IPS-NIHi11 (cell line): ENCODE measurements at places on chromosomes 1 and 21.

DNA sequence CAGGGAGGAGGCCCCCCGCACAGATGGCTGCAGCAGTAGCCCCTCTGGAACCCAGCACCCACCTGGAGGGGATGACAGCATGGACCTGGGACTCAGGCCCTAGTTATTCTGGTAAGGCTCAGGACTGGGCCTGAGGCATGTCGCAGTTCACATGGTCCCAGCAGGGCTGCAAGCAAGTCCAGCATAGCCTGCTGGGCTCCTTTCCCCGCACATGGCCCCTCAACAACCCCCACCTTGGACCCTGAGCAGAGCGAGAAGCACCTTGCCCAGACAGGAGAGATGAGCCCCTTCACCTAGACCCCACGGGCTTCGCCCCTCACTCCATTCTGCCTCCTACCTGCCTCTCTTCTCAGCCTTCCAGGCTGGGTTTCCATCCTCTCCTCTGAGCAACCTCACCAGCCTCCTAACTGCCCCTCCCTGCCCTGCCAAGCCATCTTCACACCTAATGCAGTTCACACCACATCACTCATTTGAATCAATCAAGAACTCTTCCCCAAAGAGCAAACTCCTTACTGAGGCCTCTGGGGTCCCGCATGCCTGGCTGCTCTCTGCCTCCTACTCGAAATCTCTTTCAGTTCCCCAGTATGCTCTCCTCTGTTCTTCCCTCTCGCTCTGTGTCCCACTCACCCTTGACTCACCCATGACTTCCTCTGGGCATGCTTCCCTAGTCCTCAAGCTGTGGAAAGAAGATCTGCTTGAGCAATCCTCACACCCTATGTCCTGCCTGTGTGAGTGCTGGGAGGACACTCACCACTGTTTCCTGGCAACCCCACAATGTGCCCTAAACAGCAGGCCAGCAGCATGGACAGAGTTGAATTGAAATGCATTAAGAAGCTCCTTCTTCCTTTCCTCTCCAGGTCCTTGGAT lies 9.4 kb upstream of the THEMIS2 start:
- DNase-seq = no peak

GRCh38 chr1:197619008-197619640 lies 156.2 kb downstream of the DENND1B start:
- DNase-seq = no peak

- no peak for DNase-seq
Measured at GRCh38 chr1:224124220-224124619, 10.3 kb downstream of the FBXO28 start.

- DNase-seq = no peak
Measured at GRCh38 chr1:193625255-193625654, 438.8 kb upstream of the B3GALT2 start.
